ENCODE measurements at places on chromosomes 2 and 18.

GRCh38 chr2:210839450-210839849, 283.1 kb downstream of the CPS1 start:
- DNase-seq, result no peak

DNA sequence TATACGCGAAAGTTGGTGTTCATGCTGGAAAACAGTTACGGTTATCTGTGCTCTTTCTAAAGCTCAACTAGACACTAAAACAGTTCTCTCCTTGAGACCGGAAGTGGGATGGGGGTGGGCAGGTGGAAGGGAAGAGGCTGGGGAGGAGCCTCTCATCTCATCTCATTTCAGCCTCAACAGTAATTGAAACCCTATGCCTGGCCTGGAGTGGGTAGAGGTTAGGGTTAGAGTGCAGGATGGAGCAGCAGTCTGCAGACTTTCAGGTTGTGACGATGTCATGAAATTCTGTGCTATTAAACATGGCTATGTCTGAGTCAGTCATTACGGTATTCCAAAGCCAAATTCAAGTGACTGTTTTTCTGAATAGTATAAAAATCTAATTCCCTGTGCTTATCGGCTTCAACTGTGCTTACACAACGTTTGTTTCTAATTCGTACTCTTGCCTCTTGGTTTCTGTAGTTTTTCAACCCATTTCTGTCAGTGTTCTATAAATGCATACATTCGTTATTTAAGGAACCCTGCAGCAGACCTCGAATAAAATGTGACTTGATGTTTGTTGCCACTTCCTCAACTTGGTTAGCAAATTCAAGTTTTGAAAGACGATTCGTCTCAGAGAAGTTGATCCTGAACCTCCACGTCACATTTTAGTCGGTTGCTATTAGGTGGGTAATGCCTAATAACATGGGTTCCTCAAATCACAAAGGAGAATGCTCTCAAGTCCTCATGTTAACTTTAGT, 75.8 kb upstream of the TCF7L1 start:
- no peak for DNase-seq

- DNase-seq, result no peak
Observed at GRCh38 chr18:80183273-80184050, 63.9 kb downstream of the PARD6G start.

- no peak for DNase-seq
Observed at GRCh38 chr2:109239720-109240119, 110.7 kb downstream of the SH3RF3 start.

GRCh38 chr2:9488583-9489547, 14.5 kb downstream of the IAH1 start:
- no peak for DNase-seq

All from NCI-H446 (cell line).